ENCODE measurements at places on chromosomes 1 and 21.

GRCh38 chr1:117466761-117467160 is 99.5 kb downstream of the MAN1A2 start:
- DNase-seq = no peak

DNA sequence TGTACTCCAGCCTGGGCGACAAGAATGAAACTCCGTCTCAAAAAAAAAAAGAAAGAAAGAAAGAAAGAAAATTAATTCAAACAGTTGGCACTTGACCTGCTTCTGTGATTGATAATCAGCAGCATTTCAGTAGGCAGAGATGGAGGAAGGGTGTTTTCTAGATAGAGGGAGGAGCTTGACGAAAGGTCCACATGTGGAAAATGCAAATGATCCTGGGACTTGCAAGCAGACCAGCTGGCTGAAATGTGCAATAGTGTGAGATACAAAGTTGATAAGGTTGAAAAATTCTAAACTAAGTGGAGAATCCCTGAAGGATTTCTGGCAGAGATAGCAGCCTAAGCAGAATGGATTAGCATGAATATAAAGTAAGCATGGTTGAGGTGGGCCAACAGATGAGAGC is 4.2 kb downstream of the ELAPOR1 start:
- DNase-seq = no peak

DNA sequence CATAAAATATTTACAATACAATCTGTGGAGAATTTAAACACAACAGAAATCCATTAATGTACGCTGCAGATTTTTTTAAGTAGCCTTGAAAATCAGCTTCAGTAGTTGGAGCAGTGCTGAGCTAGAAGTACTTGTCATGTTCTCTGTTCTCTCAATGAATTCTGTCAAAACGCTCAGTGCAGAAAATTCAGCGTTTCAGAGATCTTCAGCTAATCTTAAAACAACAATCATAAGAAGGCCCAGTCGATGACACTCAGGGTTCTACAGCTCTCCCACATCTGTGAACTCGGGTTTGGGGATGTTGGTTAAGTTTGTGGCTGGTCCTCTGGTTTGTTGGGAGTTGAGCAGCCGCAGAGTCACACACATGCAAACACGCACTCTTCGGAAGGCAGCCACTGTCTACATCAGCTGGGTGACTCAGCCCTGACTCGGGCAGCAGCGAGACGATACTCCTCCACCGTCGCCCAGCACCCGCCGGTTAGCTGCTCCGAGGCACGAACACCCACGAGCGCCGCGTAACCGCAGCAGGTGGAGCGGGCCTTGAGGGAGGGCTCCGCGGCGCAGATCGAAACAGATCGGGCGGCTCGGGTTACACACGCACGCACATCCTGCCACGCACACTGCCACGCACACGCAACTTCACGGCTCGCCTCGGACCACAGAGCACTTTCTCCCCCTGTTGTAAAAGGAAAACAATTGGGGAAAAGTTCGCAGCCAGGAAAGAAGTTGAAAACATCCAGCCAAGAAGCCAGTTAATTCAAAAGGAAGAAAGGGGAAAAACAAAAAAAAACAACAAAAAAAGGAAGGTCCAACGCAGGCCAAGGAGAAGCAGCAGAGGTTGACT is 161.2 kb downstream of the RUNX1 start:
- peak; percentile 84 for DNase-seq

DNA sequence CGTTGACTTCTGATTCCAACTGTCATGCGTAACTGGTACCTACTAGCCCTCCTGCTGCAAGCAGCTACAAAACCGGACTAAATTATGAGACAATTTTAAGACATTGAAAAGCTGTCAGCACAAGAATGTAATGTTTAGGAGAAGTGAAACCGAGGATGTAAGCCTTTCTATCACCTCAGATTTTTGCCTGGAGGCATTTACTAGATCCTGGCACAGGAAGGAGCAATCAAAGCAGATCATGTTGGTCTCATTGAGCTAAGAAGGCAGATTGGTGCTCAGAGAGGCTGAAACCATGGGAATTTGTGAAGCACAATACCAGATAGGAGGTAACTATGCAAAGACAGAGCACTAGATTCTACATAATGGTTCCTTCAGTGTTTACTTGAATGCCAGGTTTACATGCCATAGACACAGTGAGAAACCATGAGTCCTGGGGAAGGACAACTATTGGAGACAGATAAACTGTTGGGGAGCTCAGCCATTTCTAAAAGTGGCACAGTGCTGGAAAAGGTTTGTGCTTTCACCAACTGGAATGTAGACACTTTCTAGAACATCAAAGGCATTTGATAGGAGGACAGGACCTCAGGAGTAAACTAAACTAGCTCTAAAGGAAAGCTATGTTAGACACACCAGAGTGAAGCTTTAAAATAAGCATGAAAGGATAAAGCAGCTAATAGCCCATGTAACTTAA is 179.4 kb downstream of the LYPLAL1 start:
- DNase-seq = no peak

- no peak for DNase-seq
Measured at GRCh38 chr1:155379180-155379579, 58.5 kb downstream of the RUSC1 start.

DNA sequence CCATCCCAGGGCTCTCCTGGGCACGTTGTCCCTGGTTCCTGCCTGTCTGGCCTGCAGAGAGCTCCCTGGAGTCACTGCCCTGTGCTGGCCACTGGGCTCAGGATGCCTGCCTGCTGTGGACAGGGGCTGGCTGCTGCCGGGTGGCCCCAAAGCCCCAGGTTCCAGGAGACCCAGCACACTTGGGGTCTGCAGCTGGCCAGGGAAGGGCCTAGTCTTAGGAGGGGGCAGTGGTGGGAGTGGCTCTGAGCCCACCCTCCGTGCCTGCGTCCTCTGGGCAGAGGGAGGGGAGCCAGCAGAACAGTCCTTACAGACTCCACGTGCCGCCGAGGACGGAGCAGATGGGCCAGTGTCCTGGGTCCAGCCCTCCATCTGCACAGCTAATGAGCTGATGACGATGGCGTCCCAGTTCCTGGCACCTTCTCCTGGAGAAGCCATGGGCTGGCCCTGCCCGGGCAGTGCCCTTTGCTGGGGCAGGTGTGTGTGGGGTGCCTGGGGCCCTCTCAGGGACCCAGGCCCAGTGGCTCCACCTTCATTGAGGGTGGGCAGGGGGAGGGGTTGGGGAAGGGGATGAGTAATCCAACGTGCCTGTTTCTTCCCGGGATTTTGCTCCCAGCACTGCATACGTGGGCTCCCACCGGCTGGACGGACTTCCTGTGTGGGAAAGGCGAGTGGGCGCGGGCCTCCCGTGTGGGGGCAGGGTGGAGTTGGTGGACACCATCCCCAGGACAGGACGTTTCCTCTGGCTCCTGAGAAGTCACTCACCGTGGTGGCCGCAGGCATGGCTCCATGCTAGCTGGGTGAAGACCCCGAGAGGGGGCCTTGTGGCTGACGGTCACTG is 6.8 kb upstream of the PLCH2 start:
- DNase-seq = no peak

All from stimulated activated CD4-positive, alpha-beta T cell treated with anti-CD3 and anti-CD28 coated beads, Interleukin-1b, Interleukin-23, amount 100 ng/mL, for 4 hours (primary cell).